GM12878 (cell line): ENCODE measurements at places on chromosomes 11 and 22.
A peak's percentile ranks its signal among the peaks of the same experiment; 100 is the strongest.

DNA sequence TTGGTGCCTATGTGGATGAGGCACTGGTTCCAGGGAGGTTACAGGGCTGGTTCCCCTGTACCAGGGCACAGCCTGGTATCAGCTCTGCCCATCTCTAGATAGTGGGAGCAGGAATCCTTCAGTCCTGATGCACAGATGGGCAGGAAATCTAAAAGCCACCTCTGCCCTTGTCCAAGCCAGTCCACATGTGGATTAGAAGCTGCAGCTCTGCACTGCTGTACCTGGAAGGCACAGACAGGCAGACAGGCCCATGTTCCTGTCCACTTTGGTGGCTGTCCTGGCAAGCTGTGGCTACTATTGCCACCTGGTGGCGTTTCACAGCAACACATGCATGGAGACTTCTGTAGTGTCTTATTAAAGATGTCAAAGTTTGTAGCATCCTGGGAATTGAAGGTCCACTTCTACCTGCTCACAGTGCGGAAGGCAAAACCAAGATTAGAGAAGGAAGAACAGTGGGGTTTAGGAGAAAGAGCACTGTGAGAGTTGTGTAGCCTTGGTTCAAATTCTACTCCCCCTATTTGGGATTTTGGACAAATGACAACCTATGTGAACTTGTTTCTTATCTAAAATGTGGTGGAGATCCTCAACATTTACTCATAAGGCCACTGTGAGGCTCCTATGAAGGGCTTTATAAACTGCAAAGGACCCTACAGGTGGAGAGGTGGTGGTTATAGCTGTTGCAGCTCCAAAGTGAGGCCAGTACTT, 30.1 kb downstream of the NAV2 start:
- no peaks in the 10 kb centered on the region for H3K4me1 ChIP-seq
- no peaks in the 10 kb centered on the region for H3K36me3 ChIP-seq
- H3K4me3 ChIP-seq, result no peak overlapping the region
- no peak for DNase-seq
- H3K27me3 ChIP-seq, result no peaks in the 10 kb centered on the region
- H3K27ac ChIP-seq, result no peak overlapping the region

DNA sequence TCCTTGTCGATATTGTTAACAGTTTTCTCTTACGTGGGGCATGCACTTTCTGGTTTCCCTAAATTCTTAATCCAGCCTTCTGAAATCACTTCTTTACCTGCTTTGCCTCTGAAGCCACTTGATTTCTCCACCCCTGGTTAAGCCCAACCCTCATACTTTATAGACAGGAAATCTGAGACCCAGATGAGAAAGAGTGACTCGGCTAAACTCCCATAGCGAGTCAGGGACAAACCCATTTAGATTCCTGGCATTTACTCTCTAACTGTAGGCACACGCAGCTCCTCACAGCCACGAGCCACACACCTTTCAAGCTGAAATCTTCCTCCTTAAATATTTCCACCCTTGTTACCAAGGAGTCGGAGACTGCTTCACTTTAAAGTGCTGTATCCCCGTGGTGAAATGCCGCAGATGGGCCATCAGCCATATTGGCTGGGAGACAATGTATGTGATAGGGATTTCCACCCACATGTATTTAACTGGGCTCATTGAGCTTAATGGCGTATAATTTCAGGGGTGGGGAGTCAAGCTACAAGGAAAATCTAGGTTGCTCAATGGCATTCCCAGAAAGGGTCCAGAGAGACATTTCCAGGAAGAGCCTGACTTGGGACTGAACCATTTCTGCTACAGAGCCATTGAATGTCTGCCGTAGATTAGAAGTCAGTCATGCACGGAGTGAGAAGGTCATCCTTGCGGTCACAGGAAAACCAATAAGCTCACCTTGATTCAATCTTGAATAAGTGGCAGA, 49.9 kb upstream of the GRK3 start:
- no peaks in the 10 kb centered on the region for H3K36me3 ChIP-seq
- no peak for DNase-seq
- H3K4me3 ChIP-seq, result no peak overlapping the region
- H3K4me1 ChIP-seq, result no peaks in the 10 kb centered on the region

- H3K4me1 ChIP-seq, result peaks cover 67% of the 10 kb centered on the region
- H3K36me3 ChIP-seq, result peaks cover 3% of the 10 kb centered on the region
- H3K4me3 ChIP-seq, result peak overlapping the region; percentile 57
- no peak for DNase-seq
- H3K27me3 ChIP-seq, result no peaks in the 10 kb centered on the region
Observed at GRCh38 chr11:121460941-121461514, 8.3 kb upstream of the SORL1-AS1 start.

GRCh38 chr11:94795476-94796189, 27.5 kb downstream of the AMOTL1 start:
- H3K4me1 ChIP-seq, result no peaks in the 10 kb centered on the region
- no peak for DNase-seq
- H3K27ac ChIP-seq, result no peak overlapping the region
- no peaks in the 10 kb centered on the region for H3K36me3 ChIP-seq
- peaks cover 3% of the 10 kb centered on the region; the same call in 1 of the 2 replicates for H3K27me3 ChIP-seq
- no peak overlapping the region for H3K4me3 ChIP-seq

- H3K27me3 ChIP-seq, result no peaks in the 10 kb centered on the region
- peaks cover 49% of the 10 kb centered on the region for H3K4me1 ChIP-seq
- H3K4me3 ChIP-seq, result no peak overlapping the region
- H3K27ac ChIP-seq, result peak overlapping the region; percentile 14
- H3K36me3 ChIP-seq, result peaks cover 2% of the 10 kb centered on the region
Observed at GRCh38 chr11:47499614-47500013, 50.7 kb upstream of the RAPSN start.

DNA sequence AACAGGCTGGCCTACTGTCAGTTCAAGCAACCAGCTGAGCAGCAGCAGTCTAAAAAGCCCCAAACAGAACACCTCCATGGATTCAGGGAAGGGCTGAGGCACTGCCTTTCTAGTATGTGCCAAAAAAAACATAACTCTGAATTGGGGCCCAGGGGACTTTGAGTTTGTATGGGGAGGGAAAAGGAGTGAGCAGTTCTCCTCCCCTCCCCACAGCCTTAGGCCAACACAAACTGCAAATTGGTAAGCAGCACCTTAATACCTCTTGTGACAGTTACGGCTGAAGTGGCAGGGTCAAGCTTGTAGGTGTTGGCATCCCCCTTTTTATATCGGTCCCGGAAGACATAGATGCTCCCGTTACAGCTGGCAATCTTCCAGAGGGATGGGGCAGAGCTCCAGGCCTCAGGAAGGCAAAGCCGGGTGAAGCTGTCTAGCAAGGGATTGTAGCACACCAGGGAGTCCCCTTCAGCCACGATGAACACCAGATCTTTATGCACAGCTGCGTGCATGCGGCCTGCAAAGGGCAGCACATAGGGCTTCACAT, 6.0 kb downstream of the KBTBD4 start:
- peaks cover 4% of the 10 kb centered on the region for H3K4me1 ChIP-seq
- H3K27ac ChIP-seq, result no peak overlapping the region
- H3K4me3 ChIP-seq, result no peak overlapping the region
